ENCODE measurements at places on chromosomes 16 and 17. TPM values are rescaled to one million over a fixed set of nuclear protein-coding genes. Genes with fewer than 3 reads are reported as not detected.

- H3K27me3 ChIP-seq, result peaks cover 5% of the 10 kb centered on the region
- H3K4me1 ChIP-seq, result peaks cover 51% of the 10 kb centered on the region
- peak overlapping the region; percentile 88 for H3K27ac ChIP-seq
- no peak overlapping the region for H3K4me3 ChIP-seq
- DNase-seq, result peak; percentile 48
- H3K36me3 ChIP-seq, result peaks cover 4% of the 10 kb centered on the region
These were observed 12.7 kb upstream of the DOC2B start for GRCh38 chr17:193841-194806.

- H3K4me1 ChIP-seq, result peaks cover 8% of the 10 kb centered on the region
- H3K4me3 ChIP-seq, result no peak overlapping the region
- peak overlapping the region; percentile 7 for H3K27ac ChIP-seq
- DNase-seq, result no peak
- H3K27me3 ChIP-seq, result no peaks in the 10 kb centered on the region
These were observed 6.0 kb downstream of the RHOT1 start for GRCh38 chr17:32148351-32148750.

DNA sequence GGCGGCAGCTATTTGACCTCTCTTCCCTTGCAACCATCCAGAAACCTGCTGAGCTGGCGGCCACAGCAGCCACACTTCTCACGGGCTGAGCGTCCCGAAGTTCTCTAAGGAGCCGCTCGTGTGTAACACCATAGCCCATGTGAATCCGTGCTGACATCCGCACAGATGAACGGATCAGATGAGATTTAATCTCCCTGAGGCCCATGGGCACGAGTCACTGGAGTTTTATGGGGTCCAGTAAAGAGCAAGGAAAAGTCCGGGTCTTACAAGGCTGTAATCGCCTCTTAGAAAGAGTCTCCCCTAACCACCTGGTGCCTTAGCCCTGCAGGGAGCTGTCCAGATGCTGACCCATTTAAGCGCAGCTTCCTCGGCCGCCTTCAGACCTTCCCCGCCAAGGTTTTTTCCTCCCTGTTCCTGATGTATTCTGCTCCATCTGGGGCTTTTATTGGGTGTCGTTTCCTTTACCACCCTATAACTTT, 5.5 kb upstream of the CACNG5 start:
- peak; percentile 78 for DNase-seq
- peaks cover 68% of the 10 kb centered on the region for H3K27me3 ChIP-seq
- no peaks in the 10 kb centered on the region for H3K36me3 ChIP-seq
- H3K27ac ChIP-seq, result no peak overlapping the region

DNA sequence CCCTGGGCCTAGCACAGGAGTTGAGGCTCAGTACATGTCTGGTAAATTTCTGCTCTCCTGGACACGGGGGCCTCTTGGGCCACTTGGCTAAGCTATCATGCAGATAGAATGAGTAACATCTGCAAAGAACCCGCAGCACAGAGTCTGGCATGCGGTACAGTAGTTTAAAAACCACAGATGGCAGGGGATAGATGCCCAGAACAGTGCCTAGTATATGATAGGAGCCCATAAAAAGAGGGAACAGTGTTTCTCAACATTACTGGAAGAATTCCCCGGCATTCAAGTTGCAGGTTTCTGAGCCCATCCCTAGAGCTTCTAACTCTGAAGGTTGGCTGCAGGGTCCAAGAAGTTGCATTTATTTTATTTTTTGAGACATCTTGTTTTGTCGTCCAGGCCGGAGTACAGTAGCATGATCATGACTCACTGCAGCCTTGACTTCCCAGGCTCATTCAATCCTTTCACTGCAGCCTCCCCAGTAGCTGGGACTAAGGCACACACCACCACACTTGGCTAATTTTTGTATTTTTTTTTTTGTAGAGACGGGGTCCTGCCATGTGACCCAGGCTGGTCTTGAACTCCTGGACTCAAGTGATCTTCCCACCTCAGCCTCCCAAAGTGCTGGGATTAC, 5.8 kb downstream of the CDIPT start:
- no peak for DNase-seq
- H3K4me1 ChIP-seq, result peaks cover 6% of the 10 kb centered on the region
- no peak overlapping the region for H3K4me3 ChIP-seq
- H3K27ac ChIP-seq, result no peak overlapping the region

Gene CEMP1
- total RNA-seq, result 1.1 TPM
